ENCODE measurements at places on chromosomes 16 and 17. TPM values are rescaled to one million over a fixed set of nuclear protein-coding genes. Genes with fewer than 3 reads are reported as not detected.
A peak's percentile ranks its signal among the peaks of the same experiment; 100 is the strongest.

Gene FNDC8
- not detected for total RNA-seq

Gene SLC5A11
- not detected for total RNA-seq

Gene ZNF423
- total RNA-seq, result 0.05 TPM

DNA sequence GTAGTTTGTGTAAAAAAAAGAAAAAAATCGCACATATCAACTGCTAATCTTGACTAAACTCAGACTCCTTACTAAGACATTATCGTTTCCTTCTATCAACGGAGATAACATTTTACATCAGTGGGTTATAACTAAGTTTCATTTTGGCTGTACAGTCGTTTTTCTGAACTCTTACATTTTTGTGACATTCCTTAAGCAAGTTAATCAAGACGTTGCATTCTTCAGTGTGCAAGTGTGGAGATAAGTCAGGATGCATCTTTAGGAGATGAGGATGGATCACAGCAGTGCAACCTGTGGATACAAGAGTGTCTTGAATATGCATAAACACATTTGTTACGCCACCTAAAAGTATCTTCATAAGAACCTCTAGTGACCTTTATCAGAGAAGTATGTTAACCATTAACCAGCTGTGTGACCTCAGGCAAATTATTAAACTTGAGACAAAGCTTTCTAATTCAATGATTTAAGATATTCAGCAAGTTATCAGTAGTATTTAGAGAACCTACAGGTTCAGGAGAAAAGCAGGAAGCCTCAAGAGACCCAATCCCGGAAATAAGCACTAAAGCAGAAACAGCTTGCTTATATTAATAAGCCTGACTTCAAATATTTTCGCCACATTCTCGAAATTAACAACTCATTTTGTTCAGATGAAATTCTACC is 9.4 kb downstream of the CMC2 start:
- peak overlapping the region; percentile 85 for H3K27ac ChIP-seq
- DNase-seq, result peak; percentile 67
- peak overlapping the region; percentile 99 for H3K4me3 ChIP-seq
- peaks cover 9% of the 10 kb centered on the region for H3K4me1 ChIP-seq
- peaks cover 2% of the 10 kb centered on the region for H3K36me3 ChIP-seq

GRCh38 chr17:49472527-49472926 is 22.6 kb upstream of the NGFR start:
- H3K4me3 ChIP-seq, result no peak overlapping the region
- H3K27me3 ChIP-seq, result peaks cover 28% of the 10 kb centered on the region
- no peaks in the 10 kb centered on the region for H3K4me1 ChIP-seq
- no peak overlapping the region for H3K27ac ChIP-seq
- no peak for DNase-seq

DNA sequence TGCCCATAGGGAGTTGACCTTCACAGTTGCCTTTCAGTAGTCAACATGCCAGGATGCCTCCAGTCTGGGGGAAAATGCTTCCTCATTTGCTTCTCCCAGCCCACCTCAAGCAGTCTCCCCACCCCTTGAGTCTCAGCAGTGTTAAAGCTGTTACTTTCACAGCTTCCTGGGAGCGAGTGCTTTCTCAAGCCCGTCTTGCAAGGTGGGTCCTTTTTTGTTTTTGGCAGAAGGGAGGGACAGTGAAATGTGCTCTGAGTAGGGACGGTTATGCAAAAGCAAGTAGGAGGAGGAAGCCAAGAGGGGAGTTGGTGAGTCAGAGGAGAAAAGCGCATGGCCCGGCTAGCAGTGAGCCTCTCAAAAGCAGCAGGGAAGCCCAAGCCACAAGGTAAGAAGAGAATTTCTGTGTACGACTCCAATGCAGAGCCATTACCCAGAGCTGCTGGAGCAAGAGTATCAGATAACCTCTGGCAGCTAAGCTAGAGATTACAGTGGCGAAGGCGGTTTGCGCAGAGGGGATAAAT is at the start of gene CHST4:
Gene CHST4 (plus strand): TSS at position 316 of the 521 bp plus-strand sequence. CDS start 10,252 bp downstream, outside the sequence.
- peaks cover 6% of the 10 kb centered on the region for H3K27me3 ChIP-seq
- no peak within 1 kb of the TSS for H3K4me3 ChIP-seq
- no peaks in the 10 kb centered on the region for H3K36me3 ChIP-seq
- DNase-seq, result no peak
- no peak within 1 kb of the TSS for H3K27ac ChIP-seq

DNA sequence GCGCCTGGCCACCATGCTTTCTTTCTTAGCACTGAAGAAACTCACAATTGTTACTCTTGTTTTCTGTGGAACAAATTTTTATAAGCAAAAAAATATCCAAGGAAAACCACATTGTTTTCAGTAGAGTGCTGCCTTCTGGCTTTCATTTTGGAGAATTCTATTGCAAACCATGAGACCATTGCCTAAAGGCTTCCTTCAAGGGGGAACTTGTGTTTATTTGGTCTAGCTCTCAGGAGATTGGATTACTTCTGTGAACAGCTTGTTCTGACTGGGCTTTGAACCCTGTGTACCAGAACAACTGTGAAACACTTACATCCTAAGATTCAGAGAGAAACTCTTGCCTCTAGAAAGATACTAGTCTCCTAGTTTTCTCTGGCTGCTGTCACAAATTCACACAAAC is 32.1 kb downstream of the TOM1L1 start:
- no peaks in the 10 kb centered on the region for H3K36me3 ChIP-seq
- H3K27me3 ChIP-seq, result peaks cover 5% of the 10 kb centered on the region
- no peaks in the 10 kb centered on the region for H3K4me1 ChIP-seq
- DNase-seq, result no peak
- H3K4me3 ChIP-seq, result no peak overlapping the region

GRCh38 chr17:4658478-4659305 is 17.2 kb upstream of the ALOX15 start:
- H3K27me3 ChIP-seq, result no peaks in the 10 kb centered on the region
- H3K36me3 ChIP-seq, result no peaks in the 10 kb centered on the region
- H3K4me3 ChIP-seq, result no peak overlapping the region
- H3K4me1 ChIP-seq, result no peaks in the 10 kb centered on the region
- H3K27ac ChIP-seq, result no peak overlapping the region

- no peak for DNase-seq
- no peaks in the 10 kb centered on the region for H3K36me3 ChIP-seq
- H3K27ac ChIP-seq, result no peak overlapping the region
- H3K4me3 ChIP-seq, result no peak overlapping the region
These were observed 243 bp downstream of the RND2 start for GRCh38 chr17:43025290-43025657.

- no peaks in the 10 kb centered on the region for H3K27me3 ChIP-seq
- no peaks in the 10 kb centered on the region for H3K4me1 ChIP-seq
- H3K4me3 ChIP-seq, result no peak overlapping the region
These were observed 13.2 kb upstream of the VPS35L start for GRCh38 chr16:19542138-19542821.
